ENCODE measurements at places on chromosomes 12 and 14.

DNA sequence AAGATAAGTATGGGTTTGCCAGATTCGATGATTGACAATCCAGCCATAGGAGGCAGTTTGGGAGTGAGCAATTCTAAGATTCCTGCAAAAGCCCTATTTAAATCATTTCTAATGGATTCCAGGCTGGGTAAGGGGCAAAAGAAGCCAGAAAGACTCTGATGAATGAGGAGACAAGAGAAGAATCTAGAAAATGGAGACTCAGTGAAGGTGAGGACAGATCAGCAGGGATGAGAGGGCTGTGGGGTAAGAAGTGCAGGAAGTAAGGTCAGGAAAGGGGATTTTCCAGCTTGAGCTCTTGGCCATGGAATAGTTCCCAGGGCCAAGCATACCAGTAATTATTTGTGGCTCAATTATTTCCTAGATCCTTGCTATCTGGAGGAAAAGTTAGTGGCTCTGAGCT lies 87.3 kb downstream of the TMX1 start:
- no peak for DNase-seq

GRCh38 chr12:62714774-62715721 lies 219.9 kb downstream of the PPM1H start:
- DNase-seq: peak; percentile 19

DNA sequence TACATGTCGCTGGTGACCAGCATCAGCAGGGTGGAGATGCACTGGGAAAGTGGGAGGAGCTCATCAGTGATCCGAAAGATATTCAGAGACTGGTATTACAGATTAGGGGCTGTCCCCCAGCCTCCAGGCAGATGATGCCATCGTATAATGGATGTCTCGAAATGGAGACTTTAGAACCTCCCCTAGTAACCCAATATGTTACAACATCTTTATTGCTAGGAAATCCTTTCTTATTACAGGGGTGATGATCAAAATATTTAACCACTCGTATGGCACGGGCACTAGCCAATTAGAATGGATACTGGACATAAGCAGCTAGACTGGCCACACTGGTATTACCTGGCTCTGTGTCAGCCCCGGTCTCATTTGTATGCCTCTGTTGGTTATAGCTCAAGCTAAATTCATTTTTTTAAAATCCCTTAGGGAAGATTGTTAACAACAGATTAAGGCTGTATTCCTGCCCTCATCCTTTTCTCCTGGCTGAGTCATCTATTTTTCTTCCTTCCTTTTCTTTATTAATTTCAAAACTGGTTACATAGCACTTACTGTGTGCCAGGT lies 10.8 kb upstream of the CEBPE start:
- no peak for DNase-seq

GRCh38 chr14:38944691-38945090 lies 158.3 kb downstream of the SEC23A start:
- DNase-seq: no peak

DNA sequence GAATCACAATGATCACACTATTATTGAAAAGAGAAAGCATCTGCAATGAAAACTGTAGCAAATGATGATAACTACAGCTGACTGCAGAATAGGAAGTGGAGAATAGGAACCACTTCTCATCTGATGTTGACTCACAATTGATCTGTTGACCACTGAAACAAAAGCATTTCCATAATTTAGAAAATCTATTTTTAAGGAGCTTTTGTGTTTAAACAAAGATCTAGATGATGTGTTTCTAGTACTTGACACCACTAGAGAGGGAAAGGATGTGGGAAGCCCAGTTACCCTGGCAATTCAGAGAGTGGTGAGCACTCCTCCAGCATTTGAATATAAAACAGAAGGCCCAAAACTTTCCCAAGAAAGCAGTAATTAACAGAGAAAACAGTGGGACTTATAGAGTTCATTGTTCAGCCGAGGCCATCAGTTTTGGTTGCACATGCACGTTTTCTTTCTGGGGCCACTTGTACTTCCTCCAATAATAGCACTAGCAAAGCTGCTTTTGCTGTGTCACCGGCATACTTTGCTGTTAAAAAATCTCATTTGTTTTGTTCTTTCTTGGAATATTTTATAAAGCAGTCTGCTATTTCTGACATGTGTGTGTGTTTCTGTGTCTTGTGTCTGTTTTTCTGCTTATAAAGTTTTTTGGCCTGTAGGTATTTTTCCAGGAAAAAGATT lies 76.1 kb upstream of the HECTD1 start:
- DNase-seq: no peak

DNA sequence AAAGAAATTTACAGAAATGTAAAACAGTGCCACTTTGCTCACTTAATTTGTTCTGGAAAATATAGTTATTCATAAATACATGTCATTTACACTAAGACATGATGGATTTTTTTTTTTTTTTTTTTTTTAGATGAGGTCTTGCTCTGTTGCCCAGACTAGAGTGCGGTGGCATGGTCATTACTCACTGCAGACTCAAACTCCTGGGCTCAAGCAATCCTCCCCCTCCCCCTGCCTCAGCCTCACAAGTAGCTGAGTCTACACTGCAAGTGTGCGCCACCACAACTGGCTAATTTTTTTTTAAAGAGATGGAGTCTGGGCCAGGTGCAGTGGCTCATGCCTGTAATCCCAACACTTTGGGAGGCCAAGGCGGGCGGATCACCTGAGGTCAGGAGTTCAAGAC lies 101.2 kb downstream of the PPP2R5C start:
- no peak for DNase-seq

- DNase-seq: no peak
Observed at GRCh38 chr12:99618657-99619056, 28.9 kb upstream of the GARIN6 start.

- no peak for DNase-seq
Observed at GRCh38 chr14:52080808-52081755, 12.2 kb upstream of the NID2 start.

GRCh38 chr14:64388533-64389285 lies 556 bp downstream of the MTHFD1 start:
- no peak for DNase-seq

GRCh38 chr14:102278631-102278935 lies 26.4 kb downstream of the MOK start:
- DNase-seq: no peak

DNA sequence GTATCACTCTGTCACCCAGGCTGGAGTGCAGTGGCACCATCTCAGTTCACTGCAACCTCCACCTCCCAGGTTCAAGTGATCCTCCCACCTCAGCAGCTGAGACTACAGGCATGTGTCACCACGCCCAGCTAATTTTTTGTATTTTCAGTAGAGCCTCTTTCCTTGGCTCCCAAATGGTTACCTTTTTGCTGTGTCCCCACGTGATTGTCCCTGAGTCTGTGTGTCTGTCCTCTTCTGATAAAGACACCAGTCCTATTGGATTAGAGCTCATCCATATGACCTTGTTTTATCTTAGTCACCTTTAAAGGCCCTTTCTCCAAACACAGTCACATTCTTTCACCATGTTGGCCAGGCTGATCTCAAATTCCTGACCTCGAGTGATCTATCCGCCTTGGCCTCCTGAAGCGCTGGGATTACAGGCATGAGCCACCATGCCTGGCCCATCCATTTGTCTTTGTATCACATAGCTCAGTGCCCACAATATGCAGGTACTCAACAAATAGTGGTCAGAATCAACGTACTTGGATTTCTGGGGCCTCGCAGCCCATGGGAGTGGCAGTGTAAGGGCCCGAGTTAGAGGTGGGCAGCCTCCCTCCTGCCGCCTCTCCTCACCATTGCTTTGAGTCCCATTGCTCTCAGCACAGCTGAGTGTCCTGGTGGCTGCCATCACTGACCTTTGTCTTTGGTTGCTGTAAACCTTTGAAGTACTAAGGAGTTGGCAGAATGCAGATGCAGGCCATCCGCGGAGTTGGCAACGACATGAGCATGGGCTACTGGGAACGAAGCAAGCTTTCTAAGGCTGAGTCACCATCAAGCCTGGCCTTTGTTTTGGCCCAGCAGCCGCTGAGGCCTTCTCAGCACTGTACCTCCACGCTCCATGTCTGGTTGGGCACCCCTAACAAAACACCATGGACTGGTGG lies 9.3 kb downstream of the TPCN1 start:
- peak; percentile 19 for DNase-seq

- DNase-seq: no peak
Observed at GRCh38 chr14:61191733-61192132, 89.4 kb downstream of the TMEM30B start.

DNA sequence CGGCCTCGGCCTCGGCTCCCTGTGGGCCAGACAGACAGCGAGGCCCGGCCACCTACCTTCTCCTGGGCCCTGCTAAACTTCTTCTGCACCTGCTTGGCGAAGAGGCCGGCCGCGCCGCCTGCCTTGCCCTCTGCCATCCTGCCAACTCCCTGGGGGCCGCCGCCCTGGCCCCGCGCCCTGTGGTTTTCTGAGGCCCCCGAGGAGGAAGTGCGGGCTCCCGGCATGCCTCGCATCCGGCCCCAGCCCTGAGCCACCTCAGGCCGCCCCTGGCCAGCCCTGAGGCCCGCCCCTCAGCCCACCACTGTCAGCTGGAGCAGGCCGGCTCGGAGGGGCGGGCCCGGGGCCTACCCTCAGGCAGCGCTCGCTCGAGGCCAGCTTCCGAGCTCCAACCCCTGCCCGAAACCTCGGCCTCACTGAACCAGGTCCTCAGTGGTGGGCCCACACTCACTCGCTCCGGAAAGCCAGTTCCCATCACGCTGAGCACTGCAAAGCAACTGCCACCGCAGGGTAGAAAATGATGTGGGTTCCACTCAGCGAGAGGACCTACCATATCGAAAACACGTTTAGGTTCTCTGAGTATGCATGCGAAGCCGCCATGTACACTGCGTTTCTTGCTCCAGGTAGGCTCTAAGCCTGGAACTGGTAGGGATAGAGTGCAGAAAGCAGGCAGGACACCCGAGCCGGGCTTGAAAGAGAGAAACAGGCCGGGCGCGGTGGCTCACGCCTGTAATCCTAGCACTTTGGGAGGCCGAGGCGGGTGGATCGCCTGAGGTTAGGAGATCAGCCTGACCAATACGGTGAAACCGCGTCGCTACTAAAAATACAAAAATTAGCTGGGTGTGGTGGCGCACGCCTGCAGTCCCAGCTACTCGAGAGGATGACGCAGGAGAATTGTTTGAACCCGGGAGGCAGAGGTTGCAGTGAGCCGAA lies at the start of gene BIN2:
Gene BIN2, minus strand, starts transcription at position 209 of the 930 bp plus-strand sequence. Its CDS starts 72 bp downstream, at position 137.
- peak; percentile 12 for DNase-seq

DNA sequence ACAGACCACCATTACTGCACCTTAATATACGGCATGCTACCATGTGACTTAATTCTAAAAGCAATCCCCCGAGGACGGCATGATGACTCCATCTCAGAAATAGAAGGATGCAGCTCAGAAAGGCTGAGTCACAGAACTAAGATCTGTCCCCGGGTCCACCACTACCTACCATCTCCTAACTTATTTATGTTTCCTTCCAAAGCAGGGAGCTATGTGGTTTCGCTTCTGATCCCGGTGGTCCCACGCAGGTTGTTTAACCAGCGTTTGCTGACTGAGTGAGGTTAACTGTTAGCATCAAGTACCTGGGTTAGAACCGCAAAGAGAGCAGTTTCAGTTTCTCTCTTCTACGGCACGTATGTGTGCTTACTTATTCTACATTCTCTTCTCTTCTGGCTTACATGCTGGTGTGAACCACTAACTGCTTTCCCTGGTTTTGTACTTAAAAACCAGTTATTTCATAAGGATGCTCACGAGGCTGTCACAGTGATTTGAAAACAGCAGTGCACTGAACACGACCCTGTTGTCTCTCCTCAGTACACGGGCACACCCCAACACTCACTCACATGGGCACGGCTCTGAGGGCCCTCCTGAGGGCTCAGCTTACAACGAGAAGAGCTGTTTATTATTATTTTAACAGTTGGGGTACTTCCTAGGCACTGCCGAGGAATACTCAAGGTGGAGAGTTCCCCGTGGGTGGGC lies 66.7 kb downstream of the CCDC88C start:
- DNase-seq: no peak

GRCh38 chr12:112148031-112148513 lies 22.7 kb downstream of the TRAFD1 start:
- DNase-seq: no peak

GRCh38 chr14:78968265-78968664 lies 798.1 kb downstream of the NRXN3 start:
- no peak for DNase-seq

DNA sequence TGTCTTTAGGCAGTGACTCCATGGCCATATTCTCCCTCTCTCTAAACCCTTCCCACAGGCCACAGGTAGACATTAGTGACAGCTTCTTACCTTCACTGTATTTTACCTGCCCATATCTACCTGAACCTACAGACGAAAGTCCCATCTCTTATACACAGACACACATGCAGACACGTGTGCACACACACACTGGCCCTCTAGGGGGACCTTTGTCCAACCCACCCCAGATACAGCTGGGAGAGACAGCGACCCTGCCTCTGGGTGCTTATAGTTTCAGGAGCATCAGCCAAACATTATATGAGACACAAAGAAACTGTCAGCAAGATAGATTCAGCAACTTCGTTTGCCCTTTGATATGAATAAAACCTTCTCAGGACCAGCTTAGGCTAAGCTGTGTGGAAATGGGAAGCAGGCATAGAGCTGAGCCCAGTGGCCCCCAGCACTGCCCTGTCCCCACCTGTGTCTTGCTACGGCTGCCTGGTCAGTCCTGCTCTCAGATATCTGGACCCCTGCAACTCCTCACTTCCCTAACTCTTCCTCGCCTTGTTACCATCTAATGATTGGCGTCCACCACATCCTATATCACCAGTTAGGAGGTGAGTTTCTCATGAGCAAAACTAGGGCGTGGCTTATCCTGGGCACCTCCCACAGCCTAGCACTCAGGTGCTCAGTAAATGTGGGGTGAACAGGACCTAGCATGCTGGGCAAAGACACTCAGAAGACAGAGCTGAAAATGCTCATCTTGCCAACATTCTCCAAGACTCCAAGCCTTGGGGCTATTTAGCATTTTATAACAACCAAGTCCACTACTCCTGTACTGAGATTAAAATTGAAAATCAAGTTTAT lies 12.0 kb upstream of the CD9 start:
- no peak for DNase-seq

GRCh38 chr12:16020031-16020430 lies 108.9 kb downstream of the DERA start:
- DNase-seq: no peak

DNA sequence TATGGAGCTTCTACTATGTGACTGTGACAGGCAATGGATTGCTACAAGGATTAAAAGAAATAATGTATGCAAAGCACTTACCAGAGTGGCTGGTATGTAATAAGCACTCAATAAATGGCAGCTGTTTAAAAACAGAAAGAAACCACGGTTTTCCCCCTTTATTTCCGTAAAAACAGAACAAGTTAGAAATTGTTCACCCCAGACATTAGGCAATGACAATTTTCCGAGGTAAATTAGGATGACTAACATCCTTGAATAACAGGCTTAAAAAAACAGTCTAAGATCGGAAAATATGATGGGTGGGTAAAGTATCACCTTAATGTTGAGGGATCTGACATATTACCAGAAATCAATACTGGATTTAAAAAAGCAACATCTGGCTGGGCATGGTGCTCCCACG lies 20.9 kb upstream of the CNIH1 start:
- no peak for DNase-seq

DNA sequence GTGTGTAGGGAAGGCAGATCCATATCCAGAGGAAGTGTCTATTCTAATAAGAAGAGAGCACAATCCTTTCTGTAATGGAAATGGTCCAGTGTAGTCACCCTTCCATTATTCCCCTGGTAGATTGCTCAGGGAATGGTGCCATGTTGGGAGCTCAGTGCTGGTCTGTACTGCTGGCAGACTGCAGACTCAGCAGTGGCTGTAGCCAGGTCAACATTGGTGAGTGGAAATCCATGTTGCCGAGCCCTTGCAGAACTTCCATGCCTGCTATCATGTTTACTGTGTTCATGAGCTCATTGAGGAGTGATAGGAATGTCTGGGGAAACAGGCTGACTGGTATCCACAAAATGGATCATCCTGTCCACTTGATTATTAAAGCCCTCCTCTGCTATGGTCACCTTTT lies 128.7 kb downstream of the MIPOL1 start:
- DNase-seq: no peak

- DNase-seq: no peak
Observed at GRCh38 chr12:69476276-69477017, 6.3 kb downstream of the FRS2 start.
